ENCODE measurements at places on chromosomes 6 and 20.

- peak; percentile 82 for DNase-seq
These were observed 14.7 kb downstream of the MUCL3 start for GRCh38 chr6:30955367-30956042.

DNA sequence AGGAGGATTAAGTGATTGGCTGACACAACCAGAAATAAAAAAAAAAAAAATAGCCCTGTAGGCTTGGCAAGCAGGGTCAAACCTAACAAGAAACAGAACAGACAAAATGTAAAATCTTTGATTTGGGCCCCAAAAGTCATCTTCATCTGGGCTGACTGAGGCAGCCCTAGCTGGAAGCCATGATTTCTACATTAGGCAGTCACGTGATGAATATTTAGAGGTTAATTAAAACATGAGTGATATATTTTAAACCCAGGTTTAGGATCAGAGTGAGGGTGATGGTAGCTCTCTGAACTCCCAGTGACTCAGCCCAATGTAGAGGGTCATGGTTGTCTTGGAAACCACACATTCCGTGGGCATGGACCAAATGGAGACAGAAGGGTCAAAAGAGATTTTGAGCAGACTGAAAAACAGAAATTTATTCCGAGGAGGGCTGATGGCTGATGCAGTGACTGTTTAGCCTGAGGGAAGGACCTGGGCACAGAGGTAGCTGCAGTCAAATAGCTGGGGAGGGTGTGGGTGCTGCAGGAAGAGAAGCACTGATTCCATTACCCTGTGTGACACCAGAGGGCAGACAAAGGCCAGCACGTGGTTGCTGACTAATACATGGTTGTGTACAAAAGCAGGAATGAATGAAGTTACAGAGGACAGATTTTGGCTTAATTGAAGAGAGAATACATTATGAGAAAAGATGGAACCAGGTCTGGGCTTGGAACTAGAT lies 573.1 kb upstream of the CHD6 start:
- no peak for DNase-seq

DNA sequence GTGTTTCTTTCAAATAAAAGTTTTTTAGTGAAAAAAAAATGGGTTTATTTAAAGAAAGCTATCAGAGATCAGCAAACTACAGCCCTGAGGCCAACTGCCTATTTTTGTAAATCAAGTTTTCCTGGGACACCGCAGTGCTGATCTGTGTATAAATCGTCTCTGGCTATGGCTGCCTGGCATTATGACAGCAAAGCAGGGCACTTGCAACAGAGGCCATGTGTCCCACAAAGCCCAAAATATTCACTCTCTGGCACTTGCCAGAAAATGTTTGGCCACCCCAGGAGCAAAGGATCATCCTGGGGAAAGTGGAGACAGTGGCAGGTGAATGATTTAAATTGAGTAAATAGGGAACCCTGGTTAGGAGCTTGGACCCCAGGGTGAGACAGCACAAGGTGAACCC lies 291.6 kb downstream of the PREX1 start:
- no peak for DNase-seq

DNA sequence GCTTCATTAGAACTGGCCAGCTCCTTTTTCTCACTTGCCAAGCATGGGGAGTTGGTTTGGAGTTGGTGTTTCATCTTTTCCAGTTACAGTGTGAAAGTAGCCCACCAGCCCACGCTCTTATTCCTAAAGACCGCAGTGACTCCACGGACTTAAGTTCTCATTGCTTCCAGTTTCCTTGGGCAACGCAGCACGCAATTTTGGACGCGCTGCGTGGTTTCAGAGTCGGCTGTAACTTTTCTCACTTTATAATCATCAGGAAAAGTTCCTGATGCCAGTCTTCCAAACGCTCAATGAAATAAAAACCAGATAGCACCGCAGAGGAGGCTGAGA lies 381 bp upstream of the PEX7 start:
- no peak for DNase-seq

All from GM10248 (cell line).